Activated CD4-positive, alpha-beta memory T cell treated with anti-CD3 and anti-CD28 coated beads for 36 hours (primary cell): ENCODE measurements at places on chromosomes 3 and 15. TPM values are rescaled to one million over a fixed set of nuclear protein-coding genes. Genes with fewer than 3 reads are reported as not detected.
A peak's percentile ranks its signal among the peaks of the same experiment; 100 is the strongest.

Gene TGM4
- not detected for total RNA-seq

Gene SPATA12
- not detected for total RNA-seq

- DNase-seq: peak; percentile 49
These were observed 461 bp downstream of the PCYT1A start for GRCh38 chr3:196287090-196287439.

- DNase-seq: peak; percentile 26
These were observed 665 bp downstream of the PIGB start for GRCh38 chr15:55319537-55320237.

- DNase-seq: no peak
These were observed 11.1 kb downstream of the CAPN7 start for GRCh38 chr3:15217011-15217671.

DNA sequence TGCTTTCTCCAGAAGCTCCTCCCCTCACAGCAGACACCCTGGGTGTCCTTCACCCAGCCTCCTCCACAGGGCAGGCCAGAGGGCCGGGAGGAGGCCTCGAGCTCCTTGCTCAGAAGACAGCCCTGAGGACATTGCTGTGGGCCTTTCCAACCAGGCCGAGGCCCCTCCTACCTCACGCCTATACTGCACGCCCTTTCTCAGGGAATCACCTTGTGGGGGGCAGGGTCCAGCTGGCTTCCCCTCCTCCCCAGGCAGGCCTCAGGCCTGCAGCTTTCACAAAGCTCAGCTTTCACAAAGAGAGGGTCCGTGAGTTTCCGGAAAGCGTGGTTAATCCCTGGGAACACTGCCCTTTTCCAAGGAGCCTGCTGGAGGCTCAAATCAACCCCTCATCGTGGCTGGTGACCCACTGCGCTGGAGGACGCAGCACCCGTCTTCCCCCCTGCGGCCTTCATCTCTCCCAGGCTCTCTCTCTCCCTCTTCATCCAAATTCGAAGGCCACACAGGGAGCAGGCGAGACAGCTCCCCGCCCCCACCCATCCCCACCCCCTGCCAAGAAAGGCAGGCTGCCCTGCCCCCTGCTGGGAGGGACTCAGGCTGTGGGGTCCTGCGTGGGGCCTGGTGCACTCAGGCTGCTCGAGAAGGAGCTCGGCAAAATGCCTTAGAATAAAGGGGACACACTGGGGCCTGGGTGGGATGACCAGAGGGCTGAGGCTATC lies 79.4 kb downstream of the OCA2 start:
- DNase-seq: no peak

DNA sequence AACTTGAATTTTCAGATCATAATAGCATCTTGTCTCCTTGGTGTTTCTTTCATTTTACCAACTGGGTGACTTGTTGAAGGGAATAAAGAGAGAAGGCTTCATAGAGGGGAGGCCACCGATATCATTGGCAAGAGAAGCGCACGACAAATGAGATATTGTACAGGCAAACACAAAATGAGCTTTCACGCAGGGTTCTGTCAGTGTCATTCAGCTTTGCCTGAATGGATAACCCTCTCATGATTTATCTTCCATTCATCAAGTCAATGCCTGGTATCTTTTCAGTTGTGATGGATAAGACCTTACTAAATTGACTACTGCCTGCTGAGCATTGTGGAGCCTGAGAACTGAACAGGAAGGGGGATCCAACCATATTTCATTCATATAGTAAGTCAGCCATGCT lies 188.6 kb upstream of the EPHA3 start:
- DNase-seq: no peak

GRCh38 chr15:71341811-71342550 lies 226.7 kb downstream of the THSD4 start:
- DNase-seq: no peak

GRCh38 chr15:89307791-89308190 lies 26.8 kb downstream of the POLG start:
- DNase-seq: no peak
